ENCODE measurements at places on chromosomes 16 and 17.

DNA sequence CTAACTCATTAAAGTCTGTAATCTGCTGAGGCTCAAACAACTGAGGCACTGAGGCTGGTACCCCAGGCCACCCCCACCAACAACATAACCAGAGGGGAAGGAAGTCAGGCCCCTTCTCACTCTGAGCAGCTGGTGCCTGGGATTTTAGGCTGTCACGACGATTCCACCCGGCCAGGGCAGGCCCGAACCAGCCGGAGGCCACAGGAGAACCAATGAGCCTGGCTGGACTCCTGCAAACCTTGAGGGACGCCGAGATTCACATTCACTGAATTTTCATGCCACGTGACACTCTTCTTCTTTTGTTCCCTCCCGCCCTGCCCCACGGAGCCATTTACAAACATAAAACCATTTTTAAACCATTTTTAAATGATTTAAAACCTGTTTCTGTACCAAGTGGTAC lies 48.1 kb downstream of the RPH3AL start:
- no peak for DNase-seq

DNA sequence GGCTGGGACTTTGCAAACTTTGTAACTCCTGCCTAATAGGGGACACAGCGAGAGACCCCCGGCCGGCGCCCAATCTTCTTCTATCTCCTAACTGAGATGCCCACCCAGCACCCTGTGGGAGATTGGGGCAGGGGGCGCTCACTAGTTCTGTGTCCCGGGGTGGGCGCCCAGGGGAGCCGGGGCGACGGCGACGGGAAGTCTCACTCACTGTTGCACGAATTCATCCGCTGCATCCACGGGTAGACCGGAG lies 3.9 kb upstream of the HOXB5 start:
- no peak for DNase-seq

- DNase-seq = no peak
Observed at GRCh38 chr17:66351033-66351432, 48.6 kb downstream of the PRKCA start.

- DNase-seq = no peak
Observed at GRCh38 chr16:23469814-23470213, 16.8 kb upstream of the COG7 start.

DNA sequence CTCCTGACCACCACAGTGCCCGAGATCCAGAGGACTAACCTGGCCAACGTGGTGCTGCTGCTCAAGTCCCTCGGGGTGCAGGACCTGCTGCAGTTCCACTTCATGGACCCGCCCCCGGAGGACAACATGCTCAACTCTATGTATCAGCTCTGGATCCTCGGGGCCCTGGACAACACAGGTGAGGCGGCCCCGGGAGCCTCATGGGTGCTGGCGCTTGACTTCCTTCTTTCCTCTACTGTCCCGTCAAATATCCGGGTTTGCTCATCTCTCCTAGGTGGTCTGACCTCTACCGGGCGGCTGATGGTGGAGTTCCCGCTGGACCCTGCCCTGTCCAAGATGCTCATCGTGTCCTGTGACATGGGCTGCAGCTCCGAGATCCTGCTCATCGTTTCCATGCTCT lies 13.7 kb downstream of the DHX38 start:
- DNase-seq = no peak

DNA sequence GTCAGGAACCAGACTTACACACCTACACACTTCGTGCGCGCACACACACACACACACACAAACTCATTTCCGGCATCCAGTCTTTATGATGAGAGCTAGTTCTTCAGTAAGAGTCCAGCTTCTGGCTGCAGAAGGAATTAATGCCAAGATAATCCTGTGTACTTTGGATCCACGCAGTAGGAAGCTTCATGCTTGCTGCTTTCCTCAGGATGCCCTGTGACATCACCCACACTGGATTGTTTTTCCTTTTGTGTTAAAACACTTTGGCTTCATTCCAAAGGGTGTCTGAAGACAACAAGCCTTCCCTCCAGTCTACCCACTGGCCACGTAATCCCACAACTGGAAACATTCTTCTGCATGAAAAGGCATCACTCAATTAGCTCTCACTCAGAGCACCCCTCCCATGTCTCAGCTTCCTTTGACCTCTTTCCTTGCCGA lies 35.4 kb downstream of the KCNJ16 start:
- no peak for DNase-seq

- DNase-seq = no peak
Observed at GRCh38 chr17:17183744-17184143, 22.4 kb downstream of the PLD6 start.
